Stimulated activated CD4-positive, alpha-beta T cell treated with anti-CD3 and anti-CD28 coated beads, Interleukin-1b, Interleukin-23, amount 100 ng/mL, for 24 hours (primary cell): ENCODE measurements at places on chromosomes 4 and X.

- DNase-seq = no peak
Observed at GRCh38 chrX:153406011-153406410, 4.9 kb upstream of the PNMA6E start.

DNA sequence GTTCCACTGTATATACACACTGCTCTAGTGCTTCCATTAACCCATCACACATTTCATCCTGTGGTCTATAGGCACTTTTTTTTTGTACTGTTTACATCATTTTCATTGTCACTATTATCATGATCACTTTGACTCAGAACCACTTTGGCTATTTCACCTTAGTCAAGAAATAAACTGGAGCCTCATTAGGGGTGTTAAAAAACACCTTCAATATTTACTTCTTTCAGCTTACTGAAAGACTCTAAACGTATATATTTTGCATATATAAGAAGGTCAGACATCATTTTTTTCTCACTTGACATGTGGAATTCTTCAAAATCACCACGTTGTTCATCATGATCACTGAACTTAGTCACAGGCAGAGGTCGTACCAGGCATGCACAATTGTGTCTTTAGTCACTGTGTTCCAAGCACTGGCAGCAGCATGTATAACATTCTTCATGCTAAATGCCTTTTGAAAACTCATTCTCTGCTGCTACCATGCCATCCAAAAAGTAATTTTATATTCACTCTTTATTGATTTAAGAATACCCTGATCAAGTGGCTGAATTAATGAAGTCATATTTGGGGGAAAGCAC, 229.2 kb upstream of the ARSJ start:
- DNase-seq = no peak

- no peak for DNase-seq
Observed at GRCh38 chr4:577499-578450, 1.7 kb upstream of the TMEM271 start.

DNA sequence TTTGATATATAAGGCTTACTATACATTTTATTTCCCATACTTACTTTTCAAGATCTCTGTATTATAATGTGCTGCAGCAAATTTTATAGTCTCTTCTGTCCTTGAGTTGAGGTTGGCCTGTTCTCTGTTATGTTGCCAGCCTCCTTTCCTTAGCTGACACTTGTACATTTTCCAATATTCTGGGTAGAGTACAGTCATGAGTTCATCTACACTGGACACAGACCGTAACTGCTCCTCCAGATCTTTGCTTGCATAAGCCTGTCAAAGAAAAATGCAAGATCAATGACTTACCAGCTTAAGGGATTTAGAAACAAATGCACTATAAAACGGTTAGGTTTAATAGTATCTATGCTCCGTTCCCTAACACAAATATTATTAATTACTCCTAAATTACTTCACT, 63.2 kb downstream of the VEGFC start:
- no peak for DNase-seq

DNA sequence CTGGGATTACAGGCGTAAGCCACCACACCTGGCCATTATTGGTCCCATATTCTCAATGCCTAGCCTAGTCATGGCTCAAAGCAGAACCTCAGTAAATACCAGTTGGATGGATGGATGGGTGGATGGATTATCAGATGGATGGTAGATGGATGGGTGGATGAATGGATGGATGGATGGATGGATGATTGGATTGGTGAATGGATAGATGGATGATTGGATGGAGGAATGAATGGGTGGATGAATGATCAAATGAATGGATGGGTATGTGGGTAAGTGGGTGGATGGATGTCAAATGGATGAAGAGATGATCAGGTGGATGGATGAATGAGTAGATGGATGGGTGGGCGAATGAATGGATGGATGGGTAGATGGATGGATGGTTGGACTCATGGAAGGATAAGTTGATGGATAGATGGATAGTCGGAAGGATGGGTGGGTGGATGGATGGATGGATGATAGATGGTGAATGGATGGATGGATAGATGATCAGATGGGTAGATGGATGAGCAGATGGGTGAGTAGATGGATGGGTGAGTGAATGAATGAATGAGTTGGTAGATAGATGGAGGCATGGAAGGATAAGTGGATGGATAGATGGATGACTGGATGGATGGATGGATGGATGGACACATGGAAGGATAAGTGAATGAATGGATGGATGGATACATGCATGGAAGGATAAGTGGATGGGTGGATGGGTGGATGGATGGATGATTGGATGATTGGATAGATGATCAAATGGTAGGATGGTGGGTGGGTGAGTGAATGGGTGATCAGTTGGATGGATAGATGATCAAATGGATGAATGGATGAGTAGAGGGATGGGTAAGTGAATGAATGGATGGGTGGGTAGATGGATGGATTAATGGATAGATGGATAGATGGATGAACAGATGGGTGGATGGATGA, 22.0 kb upstream of the RNF4 start:
- no peak for DNase-seq
